ENCODE measurements at places on chromosomes 1 and 21. TPM values are rescaled to one million over a fixed set of nuclear protein-coding genes. Genes with fewer than 3 reads are reported as not detected.

SPRR2A gene
- total RNA-seq, result 1.3 TPM

SRGAP2 gene
- total RNA-seq, result 9.2 TPM

ARHGAP30 gene
- total RNA-seq, result 3.1 TPM

TGFBR3 gene
- total RNA-seq, result 1.8 TPM

ABCG1 gene
- total RNA-seq, result 132 TPM

CAPN8 gene
- total RNA-seq, result under 0.01 TPM

KIAA1614 gene
- 0.79 TPM for total RNA-seq

LHX8 gene
- total RNA-seq, result not detected

- peak; percentile 49 for DNase-seq
These were observed 406 bp downstream of the KIAA0040 start for GRCh38 chr1:175192111-175192629.

DNA sequence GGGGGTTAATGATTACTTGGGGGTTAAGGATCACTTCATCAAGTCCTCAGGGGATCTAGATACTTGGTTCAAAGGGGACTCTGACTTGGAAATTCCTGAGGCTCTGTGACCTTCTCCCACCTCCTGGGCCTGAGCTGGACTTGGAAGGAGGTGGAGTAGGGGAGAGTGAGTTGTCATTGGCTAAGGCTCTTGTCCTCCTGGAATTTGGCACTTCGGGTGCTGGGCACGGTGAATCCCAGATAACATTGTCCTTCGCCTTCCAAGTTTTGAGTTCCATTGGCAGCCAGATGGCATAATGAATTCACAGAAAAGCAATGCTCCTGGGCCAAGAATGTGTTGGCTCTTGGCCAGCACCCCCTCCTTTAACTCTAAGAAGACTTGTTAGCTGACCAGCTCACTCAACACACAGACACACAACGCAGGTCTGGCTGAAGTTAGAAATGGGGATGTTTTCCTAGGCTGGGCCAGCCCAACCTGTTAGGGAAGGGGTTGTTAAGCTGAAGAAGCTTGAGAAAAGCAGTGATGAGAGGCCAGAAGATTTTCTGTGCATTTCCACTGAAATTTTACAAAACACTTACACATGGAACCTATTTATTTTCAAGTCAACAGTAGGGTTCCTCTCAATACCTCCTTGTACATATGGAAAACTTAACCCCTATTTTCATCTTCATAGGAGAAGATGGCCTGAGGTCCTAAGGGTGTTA is 29.7 kb downstream of the SLC26A9 start:
- no peak for DNase-seq

DNA sequence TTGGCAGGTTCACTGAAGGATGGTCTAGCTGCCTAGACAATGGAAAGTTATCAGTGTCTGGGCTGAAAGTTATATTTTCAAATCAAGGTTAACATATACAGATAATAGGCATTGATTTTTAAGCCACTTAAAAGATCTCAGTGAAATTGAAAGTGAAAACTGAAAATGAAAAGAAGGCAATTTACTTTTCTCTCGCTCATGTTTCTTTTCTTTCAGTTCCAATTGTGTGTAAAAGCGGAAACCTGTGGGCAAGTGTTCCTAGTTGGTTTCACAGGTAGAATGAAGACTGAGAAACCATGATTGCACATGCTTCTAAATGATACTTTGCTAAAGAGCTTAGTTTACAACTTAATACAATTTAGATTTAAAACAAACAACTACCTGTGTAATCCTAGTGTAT is 383.7 kb downstream of the ZP4 start:
- no peak for DNase-seq

- DNase-seq, result no peak
These were observed 75.1 kb downstream of the LYST start for GRCh38 chr1:235791532-235792060.

DNA sequence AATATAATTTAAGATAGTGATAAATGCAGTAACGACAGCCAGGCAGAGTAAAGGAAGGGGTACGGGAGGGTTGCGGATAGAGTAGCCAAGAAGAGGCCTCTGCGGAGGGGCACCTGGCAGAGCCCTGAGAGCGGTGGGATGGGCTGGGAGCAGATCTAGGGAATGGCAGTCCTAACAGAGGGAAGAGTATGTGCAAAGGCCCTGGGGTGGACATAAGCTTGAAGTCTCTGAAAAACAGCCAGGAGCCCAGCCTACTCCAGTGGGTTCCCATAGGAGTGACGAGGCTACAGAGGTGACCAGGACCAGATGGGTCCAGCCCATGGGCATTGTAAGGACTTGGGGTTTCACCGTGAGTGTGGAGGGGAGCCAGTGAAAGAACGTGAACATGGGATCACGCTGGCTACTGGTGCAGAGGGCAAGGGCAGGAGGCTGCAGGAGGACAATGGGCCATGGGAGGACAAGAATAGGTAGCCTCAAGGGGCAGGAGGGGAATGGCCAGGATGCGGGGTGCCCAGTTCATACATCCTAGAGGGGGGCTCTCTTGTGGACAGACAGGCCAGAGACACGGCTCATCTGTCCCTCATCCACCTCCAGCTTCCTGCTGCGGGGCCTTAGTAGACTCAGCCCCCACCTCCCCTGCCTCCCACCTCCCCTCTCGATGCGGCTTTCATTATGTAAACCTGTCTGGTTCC is 185.7 kb upstream of the VAMP3 start:
- DNase-seq, result no peak

GRCh38 chr1:186188004-186188539 is 187.0 kb downstream of the TPR start:
- DNase-seq, result peak; percentile 99

GRCh38 chr21:35048706-35049617 is at the start of gene RUNX1:
Gene RUNX1, minus strand, starts transcription at chr21:35049302.
- DNase-seq, result peak; percentile 79

DNA sequence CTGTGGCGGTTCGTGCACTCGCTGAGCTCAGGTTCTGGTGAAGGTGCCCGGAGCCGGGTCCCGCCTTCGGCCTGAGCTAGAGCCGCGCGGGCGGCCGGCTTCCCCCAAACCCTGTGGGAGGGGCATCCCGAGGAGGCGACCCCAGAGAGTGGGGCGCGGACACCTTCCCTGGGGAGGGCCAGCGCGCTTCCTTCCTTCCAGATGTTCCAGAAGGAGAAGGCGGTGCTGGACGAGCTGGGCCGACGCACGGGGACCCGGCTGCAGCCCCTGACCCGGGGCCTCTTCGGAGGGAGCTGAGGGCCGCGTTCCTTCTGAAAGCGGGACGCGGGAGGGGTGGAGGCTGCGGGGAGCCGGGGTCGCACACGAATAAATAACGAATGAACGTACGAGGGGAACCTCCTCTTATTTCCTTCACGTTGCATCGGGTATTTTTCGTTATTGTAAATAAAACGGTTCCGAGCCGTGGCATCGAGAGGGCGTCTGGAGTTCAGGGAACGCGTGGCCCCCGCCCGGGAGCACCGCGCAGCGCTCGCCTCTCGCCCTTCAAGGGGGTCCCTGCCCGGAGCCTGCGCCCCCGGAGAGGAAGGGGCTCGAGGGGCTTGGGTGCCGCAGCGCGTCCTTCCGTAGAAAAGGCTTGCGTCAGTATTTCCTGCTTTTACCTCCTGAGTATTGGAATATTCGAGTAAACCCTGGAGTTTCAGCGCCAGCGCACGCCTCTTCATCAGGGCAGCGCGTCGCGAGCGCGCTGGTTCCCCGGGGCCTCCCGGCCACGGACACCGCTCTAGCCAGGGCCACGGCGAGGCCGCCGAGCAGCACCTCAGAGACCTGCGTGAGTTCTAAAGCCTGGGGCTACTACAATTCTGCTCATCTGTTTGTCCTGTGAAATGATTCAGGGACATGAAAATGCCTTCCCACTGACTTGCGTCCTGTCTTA is 11.5 kb downstream of the YBEY start:
- peak; percentile 39 for DNase-seq

- no peak for DNase-seq
These were observed 505 bp downstream of the LMNA start for GRCh38 chr1:156114919-156115513.

Measured in bronchial epithelial cell (primary cell).